ENCODE measurements at places on chromosomes 5 and 9.

- no peak for DNase-seq
Observed at GRCh38 chr9:97511655-97512427, 10.4 kb downstream of the TMOD1 start.

GRCh38 chr9:31776471-31776870 is 608.0 kb upstream of the ACO1 start:
- no peak for DNase-seq

DNA sequence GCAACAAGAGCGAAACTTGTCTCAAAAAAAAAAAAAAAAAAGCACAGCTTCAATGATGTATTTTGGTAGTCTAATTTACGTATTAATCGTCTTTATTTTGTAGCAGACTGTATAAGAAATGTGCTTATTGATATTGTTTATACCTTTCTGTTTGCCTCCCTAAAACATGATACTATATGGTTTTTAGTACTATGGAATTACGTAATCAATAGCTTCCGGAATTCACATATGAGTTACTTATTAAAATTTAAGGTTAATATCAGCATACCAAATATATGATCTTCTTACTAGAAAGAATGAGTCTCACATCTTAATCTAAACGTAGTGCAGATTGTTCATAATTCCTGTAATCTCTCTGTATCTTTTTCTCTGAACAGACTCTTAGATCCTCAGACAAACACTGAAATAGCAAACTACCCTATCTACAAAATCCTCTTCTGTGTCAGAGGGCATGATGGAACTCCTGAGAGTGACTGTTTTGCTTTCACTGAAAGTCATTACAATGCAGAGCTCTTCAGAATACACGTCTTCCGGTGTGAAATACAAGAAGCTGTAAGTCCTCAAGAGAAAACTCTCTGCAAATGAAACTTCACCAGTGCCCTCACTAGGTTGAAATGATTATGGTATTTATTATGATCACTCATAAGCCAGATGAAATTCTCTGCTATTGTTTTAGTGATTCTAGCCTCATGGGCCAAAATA is 44.4 kb upstream of the GPR21 start:
- DNase-seq: no peak

DNA sequence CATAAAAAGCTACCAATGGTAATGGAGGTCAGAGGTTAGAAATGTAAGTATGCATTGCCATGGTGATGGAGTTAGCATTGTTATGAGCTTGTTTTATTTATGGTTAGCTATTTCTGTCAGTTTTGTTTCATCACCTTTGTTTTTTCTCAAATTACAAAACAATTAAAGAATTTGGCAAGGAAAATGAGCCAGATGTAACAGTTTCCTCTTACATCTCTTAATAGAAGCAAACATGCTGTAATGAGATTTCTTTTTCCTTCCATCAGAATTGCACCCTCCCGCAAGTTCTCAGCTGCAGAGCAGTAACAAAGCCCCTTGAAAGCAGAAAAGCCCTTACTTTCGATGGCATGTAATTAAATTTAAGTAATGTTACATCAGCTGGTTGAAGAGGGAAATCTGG is 233.0 kb downstream of the SGCD start:
- no peak for DNase-seq

- no peak for DNase-seq
Observed at GRCh38 chr9:117278020-117278419, 136.8 kb downstream of the ASTN2 start.

GRCh38 chr9:126628969-126629674 is 15.4 kb downstream of the LMX1B start:
- no peak for DNase-seq

GRCh38 chr9:77805810-77806209 is 157.7 kb upstream of the GNA14 start:
- DNase-seq: no peak

- no peak for DNase-seq
Observed at GRCh38 chr5:155844542-155844941, 482.4 kb upstream of the SGCD start.

DNA sequence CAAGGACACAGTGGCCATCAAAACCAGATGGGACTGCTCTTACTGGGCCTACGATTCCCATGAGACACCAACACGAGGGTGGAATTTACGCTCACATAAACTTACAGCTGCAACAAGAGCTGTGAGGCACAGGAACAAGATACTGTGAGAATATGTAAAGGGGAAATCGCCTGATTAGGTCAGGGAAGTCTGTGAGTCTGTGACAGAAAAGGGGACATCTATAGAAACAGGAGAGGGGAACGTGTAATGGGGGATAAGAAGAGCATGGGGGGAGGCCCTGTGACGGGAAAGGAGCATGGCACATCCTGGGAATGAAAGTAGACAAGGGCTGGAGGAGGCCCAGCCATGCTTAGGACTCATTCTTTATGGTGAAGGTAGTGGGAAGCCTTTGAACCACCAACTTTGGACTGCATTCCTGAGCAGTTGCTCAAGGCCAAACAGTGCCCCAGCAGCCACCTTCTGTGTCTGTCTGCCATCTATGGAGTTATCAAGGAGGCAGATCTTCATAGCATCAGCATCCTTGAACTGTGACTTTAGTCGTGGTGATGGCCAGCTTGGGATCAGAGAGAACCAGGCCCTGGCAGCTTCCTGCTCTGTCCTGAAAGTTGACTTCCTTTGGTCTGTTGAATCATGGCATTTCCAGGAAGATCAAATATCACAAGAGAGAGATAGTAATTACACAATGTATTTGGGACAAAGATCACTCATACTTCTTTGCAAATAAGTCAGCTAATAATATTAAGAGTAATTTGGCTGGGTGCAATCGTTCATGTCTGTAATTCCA is 87.9 kb upstream of the FAM169A start:
- no peak for DNase-seq

DNA sequence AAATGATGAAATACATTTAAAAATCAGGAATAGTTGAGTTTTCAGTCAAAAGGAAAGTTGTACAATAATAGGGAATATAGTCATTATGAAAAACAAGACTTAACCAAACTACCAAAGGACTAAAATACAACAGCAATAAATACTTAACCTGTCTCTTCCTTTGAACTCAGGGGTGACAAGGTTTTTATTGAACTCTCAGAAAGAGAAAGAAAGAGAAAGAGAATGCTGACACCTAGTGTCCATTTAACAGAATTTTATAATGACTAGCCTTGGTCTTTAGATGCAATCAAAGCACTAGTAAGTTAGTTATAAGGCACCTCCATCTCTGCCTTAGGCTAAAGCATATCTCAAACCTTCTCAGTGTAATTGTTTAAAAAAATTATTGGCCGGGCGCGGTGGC is 47.5 kb downstream of the UIMC1 start:
- no peak for DNase-seq

- DNase-seq: no peak
Observed at GRCh38 chr5:8641786-8642505, 773.0 kb downstream of the MTRR start.

DNA sequence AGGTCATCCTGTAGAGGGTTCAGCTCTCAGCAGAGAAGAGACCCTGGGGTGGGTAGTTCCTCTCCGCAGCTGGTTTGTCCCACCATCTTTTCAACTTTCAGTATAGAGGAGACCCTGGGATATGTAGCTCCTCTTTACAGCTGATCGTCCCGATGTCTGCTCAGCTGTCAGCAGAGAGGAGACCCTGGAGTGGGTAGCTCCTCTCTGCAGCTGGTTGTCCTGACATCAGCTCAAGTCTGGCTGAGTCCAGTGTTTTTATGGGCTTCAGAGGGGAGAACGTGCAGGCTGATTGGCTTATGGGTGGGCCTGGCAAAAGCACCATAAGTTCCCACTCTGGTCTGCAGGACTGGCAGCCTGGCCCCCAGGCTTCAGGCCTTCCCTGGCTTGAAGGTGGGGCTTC is 80.8 kb downstream of the NLN start:
- DNase-seq: no peak

GRCh38 chr5:135396459-135397055 is 2.5 kb downstream of the MACROH2A1 start:
- no peak for DNase-seq

GRCh38 chr5:125526966-125527365 is 780.5 kb upstream of the ZNF608 start:
- no peak for DNase-seq

DNA sequence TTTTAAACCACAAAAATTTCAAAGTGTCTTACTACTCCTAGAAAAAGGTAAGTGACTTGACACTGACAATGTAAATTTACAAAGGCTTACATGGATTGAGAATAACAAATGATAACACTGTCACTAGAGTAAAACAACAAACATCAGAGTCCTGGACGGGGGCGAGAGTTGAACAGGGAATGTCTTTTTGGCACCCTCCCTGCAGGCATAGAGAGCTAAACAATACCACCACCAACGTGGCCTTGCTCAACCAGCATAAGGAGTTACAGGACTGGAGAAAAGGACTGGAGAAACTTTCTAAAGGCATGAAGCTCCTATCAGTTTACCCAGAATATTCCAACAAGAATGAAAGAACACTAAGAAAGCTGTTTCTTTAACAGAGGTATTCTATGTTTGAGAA is 55.3 kb downstream of the PTBP3 start:
- no peak for DNase-seq

- DNase-seq: no peak
Observed at GRCh38 chr9:84620338-84620737, 49.2 kb upstream of the NTRK2 start.

GRCh38 chr5:170149206-170149515 is 43.5 kb downstream of the FOXI1 start:
- DNase-seq: no peak

GRCh38 chr5:36876965-36877666 is 547 bp downstream of the NIPBL start:
- DNase-seq: peak; percentile 63

- no peak for DNase-seq
Observed at GRCh38 chr5:97167435-97167834, 15.6 kb downstream of the RIOK2 start.

GRCh38 chr5:181176254-181176952 is 28.6 kb downstream of the TRIM7 start:
- no peak for DNase-seq

GRCh38 chr5:154478224-154478565 is at the start of gene HAND1:
TSS of gene HAND1 (minus strand) at chr5:154478227. CDS start at chr5:154478008, 219 bp downstream.
- no peak for DNase-seq

GRCh38 chr5:80755626-80756025 is 100.8 kb upstream of the DHFR start:
- DNase-seq: no peak

DNA sequence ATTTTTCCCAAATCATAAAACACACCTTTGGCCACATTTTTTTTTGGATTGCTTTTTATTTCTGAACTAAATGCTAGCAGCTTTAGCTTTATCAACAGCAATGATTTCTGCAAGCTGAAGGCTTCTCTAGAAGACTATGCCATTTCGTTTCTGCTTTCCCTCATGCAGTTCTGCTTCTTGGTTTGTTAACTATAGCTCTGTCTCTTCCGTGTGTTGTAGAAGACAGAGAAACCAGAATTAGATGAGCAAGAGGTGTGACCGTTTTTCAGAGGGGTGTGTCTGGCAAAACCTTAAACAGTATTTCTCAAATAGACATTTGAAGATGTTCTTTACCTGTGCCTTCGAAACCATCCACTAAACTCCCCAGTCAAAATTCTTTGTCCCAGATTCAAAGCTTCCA is 131.5 kb downstream of the ZNF462 start:
- DNase-seq: no peak

- no peak for DNase-seq
Observed at GRCh38 chr9:130396581-130396980, 48.2 kb upstream of the ASS1 start.

- DNase-seq: no peak
Observed at GRCh38 chr5:73363911-73364730, 84.5 kb downstream of the FOXD1 start.

DNA sequence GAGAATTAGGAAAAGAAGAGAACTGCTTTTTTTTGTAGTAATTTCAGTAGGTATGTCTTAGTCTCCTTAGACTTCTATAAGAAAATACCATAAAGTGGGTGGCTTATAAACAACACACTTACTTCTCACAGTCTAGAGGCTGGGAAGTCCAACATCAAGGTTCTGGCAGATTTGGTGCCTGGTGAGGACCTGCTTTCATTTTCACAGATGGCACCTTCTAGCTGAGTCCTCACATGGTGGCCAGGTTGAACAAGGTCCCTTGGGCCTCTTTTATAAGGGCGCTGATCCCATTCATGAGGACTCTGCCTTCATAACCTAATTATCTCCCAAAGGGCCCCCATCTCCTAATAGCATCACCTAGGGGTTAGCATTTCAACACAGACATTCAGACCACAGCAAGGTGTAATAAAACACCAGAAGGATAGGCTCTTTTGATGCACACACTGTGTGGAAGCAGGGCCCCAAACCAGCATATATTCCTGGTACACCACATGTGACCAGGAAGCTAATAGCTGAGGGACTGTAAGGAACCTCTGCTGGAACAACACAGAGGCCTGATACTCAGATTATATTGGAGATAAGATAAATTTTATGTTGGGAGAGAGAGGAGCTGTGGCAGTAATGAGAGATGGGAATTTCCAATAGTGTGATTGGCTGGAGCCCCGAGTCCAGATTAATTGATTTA is 384.9 kb downstream of the RAB3C start:
- DNase-seq: no peak

DNA sequence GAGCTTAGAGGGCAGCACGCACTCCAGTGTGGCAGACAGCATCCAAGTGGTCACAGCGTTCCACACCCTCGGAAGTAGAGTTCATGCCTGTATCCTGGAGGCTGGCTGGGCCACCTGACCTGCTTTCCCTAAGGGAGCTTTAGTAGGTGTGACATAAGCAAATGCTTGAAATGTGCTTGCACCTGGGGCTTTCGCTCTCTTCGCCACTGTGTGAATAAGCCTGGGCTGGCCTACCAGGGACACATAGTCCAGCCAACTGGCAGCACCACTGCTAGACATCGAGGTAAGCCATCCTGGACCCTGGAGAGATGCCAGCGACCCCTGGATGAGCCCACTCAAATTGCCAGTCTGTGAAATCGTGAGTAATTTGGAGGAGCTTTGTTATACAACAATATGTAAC is 24.9 kb upstream of the IRX4 start:
- DNase-seq: no peak

- no peak for DNase-seq
Observed at GRCh38 chr9:16090907-16091629, 538.2 kb downstream of the CCDC171 start.

DNA sequence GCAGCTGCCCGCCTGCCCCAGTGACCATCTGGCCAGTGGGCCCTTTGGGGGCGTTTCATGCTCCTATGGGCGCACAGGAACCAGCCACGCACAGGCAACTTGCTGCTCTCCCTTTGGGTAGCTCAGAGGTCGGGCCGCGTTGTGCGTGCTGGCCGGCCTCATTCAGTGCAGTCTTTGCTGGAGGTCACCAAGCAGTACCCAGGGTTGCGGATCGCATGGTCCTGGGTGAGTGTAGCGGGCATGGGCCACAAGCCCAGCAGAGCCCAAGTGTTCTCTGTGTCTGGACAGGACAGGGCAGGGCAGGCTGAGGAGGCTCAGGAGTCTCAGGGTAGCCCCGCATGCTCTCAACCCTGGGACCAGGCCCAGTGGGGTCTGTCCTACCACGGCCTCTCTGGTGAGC is 9.9 kb upstream of the MRNIP start:
- no peak for DNase-seq
